ENCODE measurements at places on chromosomes 12 and 14.

GRCh38 chr12:10363658-10363913 is 26.3 kb downstream of the KLRK1 start:
- no peak for DNase-seq

- DNase-seq = no peak
Observed at GRCh38 chr14:51277753-51278415, 37.8 kb downstream of the TMX1 start.

GRCh38 chr12:1605129-1606020 is 11.0 kb upstream of the FBXL14 start:
- DNase-seq = peak; percentile 72

DNA sequence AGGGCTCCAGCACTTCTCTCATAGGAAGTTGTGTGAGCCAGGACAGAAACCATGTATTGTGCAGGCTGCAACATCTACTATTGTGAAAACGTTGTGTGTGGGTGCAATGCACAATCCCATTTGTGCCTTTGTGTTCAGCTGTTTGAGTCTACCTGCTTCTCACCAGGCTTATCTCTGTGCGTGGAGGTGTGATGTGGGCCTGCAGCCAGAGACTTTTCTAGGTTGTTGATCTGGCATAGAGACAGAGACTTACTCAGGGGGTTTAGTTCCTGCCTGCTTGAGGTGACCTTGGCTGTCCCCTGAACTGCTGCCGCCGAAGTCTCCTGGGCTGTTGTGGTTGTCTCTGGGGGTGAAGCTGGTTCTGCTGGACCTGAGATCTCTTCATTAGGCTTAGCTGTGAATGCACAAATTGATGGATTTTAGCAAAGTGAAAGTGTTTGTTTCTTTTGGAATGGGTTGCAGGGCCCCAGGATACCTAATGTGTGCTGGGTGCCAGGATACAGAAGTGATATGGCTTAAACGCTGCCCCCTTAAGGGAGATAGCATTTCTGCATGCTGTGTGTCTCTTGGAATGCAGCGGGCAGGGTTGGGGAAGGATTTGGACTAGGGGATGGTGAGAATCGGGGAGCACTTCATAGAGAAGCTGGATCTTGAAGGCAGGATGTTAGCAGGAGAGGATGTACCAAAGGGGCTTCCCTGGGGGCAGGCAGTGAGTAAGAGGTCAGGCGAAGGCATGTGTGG is 2.5 kb downstream of the LACRT start:
- no peak for DNase-seq

GRCh38 chr14:24353559-24354481 is 14.0 kb upstream of the RIPK3 start:
- DNase-seq = no peak

DNA sequence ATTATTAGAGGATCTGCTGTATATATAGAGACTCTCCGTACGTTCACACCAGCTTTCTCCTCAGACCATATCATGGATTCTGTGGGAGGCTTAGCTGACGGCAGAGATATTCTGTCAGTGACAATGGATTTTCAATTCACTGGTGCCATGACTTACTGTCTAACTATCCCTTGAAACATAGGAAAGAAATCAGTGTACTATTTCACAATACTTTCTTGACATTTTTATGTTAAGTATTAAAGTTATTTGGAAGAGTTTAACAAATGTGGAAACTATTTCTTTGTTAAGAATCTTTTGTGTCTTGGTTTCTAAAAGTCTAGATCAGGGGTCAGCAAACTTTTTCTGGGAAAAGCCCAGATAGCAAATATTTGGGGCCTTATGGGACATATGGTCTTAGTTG is 118.5 kb downstream of the GTF2A1 start:
- DNase-seq = no peak

DNA sequence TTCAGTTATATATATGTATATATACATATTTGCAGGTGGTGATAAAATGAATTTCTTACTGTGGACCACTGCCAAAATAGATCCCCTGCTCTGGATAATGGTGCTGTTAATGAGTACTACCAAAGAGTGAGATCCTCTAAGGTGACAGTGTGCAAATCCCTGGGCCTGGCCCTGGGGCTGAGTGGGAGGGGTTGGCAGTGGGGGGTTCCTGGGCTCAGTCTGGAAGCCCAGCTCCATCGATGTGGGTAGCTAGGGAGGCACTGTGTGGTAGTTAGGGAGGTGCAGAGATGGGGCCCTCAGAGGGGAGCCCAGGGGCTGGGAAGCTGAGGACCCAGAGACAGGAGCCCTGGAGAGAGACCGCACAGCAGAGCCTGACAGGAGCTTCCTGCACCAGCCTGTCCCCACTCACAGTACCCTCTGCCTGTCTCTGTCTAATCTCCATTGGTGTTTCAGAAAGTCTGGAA is 9.1 kb downstream of the KRT8 start:
- DNase-seq = no peak

- DNase-seq = no peak
Observed at GRCh38 chr12:84875241-84875640, 37.4 kb downstream of the SLC6A15 start.

DNA sequence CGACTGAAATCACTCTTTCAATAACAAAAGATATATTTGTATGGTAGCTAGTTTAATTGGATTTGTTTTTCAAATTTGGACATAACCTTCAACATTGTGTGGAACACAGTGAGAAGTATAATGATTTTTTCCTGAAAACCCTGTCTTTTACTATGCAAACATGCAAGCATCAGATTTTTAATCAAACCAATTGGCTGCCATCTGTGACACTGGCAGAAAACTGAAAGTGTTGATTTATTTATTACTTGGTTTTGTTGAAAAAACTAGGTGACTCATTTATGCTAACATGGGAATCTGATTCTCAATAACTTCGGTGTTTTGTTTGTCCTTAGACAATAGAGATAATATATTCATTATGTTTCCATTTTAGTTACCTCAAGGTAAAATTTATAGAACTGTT is 82.0 kb downstream of the NTS start:
- no peak for DNase-seq

- DNase-seq = peak; percentile 67
Observed at GRCh38 chr14:64704743-64705380, 638 bp downstream of the PLEKHG3 start.

DNA sequence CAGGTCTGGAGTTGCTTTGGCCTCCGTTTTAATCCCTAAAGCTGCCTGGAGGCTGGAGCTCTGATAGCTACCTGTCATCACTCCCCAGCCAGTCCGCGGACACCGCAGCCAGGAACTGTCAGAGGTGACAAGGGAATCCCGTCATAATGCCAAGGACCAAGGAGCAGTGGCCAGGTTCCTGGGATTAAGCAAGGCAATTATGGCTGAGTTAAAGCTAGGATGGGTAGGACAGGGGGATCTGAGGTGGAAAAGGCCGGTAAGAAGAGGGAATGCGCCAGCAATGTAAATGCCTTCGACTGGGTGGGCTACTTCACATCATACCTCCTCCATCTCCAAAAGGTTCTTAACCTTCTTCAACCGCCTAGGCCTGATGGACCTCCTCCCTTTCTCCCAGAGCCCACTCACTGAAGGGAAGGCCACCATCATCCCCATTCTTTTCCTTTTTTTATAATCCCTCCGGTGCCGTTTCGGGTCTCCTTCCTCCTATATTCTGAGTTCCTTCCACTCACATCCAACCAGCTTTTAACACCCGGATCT is 1.9 kb downstream of the PPP1R3E start:
- DNase-seq = no peak

DNA sequence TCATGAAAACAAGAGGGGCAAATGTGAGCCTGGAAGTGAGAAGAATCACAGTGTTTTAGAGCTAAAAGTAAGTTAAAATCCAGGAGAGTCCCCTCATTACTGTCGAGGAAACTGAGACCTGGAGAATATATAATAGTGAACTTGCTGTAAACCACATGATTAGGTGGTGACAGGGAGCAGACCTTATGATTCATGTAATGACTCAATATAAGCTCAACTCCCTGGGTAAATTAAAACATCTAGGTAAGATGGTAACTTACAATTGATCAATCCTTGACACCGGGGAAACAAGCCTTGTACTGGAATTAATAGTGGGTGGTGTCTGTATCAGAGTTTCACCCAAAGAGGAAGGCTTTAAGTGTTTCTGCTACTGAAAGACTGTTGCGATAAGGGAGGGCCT is 269.3 kb downstream of the SNAPC1 start:
- no peak for DNase-seq

- no peak for DNase-seq
Observed at GRCh38 chr12:104957719-104958000, 430 bp downstream of the SLC41A2 start.

DNA sequence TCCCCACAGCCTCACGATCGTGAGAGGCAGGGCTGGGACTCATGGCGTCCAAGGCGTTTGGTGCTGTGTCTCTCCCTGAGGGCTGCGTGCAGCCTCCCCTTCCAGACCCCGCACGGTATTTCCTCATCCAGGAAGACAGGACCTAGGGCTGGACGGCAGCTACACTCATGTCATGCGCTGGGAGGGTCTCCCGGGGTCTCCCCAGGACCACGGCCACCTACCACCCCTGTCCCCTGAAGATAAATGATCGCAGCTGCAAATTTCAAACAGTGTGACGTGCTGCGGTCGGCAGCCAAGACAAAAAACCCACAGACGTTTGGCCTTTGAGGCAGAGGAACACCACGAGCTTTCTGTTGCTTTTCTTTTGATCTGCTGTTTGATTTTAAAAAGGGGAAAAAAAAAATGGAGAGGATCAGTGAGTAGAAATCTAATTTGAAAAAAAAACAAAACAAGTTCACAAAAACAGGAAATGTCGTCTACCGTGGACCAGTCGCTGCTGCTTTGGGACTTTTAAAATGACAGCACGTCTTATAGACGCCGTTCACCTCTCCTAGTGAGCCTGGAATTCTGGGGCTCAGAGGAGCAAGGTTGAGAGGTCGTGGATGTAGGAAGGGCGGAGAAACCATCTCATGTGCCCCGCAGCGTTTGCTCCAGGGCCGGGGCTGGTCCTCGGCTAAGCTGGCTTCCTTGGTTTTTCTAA is 237.6 kb downstream of the SLC41A2 start:
- DNase-seq = no peak

DNA sequence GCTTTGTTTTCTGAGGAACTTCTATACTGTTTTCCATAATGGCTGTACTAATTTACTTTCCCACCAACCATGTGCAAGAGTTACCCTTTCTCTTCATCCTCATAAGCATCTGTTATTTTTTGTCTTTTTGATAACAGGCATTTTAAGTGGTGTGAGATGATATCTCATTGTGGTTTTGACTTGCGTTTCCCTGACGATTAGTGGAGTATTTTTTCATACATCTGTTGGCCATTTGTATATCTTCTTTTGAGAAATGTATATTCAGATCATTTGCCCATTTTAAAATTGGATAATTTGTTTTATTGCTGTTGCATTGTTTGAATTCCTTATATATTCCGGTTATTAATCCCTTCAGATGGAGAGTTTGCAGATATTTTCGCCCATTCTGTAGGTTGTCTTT is 10.2 kb upstream of the HMGA2 start:
- no peak for DNase-seq

DNA sequence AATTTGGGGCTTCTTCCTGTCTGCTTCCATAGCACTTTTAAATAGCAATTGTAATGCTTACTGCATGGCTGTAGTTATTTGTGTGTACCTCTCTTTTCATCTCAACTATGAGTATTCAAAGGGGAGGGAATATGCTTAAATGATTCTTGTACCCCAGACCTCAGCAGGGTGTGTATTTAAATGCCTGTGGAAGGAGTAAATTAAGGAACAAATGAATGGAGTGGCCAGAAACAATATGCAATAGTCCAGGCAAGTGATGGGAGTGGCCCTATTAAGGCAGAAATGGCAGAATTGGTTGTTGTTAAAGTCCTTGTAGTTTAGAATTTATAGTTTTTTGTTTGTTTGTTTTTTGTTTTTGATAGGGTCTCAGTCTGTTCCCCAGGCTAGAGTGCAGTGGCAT is 1.5 kb downstream of the RAD51B start:
- DNase-seq = no peak

GRCh38 chr12:105190530-105190929 is 45.4 kb downstream of the APPL2 start:
- no peak for DNase-seq

GRCh38 chr12:107761502-107761904 is 566 bp upstream of the PRDM4 start:
- no peak for DNase-seq

DNA sequence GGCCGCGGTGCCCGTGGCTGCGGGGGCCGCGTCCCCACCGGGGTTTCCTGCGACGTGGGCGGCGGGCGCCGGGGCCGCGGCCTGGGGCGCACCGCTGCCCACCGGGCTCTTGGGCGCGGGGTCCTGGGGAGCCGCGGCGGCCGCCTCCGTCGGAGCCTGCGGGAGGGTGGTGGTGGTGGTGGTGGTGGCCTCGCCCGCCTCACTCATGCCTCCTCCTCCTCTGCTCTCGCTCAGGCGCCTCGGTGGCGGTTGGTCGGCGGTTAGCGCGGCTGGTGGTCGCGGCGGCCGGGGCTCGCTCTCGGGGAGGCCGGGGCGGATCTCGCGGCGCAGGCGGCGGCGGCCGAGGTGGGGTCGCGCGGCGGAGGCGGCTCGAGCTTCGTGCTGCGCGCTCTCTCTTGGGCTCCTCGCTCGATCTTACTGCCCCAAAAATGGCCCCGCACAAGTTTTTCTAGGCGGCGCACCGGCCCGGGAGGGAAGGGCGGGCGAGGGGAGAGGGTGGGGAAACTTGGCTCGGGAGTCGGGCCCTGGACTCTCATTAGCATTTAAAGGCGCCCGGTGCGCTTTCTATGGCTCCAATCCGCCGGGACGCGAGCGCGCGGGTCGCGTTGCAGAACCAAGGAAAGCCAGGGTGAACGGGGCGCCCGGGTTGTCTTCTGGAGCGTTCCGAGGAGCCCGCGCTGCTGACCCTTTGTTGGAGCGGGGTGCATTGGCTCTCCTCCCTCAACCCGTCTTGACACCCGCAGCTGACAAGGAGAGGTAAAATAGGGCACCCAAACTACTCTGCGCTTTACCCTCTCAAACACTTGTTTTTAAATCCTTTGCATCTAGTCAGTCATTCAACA is at the start of gene YBX3:
Gene YBX3 (minus strand): TSS at position 419 of the 842 bp plus-strand sequence. CDS start 212 bp downstream, at position 207.
- peak; percentile 89 for DNase-seq

DNA sequence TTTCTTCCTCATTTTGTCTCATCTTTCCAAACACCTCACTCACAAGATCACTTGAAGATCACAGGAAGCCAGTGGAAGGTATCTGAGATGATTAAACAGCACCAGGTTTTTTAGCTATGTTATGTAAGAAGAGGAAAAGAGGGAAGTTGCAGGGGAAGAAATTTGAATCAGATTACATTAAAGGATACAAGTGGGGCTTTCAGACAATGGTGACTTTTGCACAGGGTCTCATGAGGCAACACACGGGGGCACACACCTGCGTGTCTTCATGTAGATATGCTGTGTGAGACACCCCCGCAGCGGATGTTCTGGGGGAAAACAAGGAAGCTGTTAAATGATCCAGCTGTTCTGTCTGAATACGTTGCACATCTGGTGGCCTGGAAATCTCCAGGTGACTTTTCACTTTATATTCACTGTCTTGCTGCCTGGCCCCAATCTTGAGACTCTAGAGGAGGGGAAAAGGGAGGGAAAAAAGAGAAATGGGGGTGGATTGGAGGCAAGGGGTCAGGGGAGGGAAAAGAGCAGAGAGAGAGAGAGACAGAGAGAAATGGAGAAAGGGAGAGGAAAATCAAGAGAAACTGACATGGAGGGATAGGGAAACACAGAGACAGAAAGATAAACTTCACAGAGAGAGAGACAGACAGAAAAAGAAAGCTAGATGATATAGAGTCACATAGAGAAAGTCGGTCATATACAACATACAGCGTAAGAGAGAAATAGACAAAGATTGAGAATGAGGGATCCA is 36.3 kb upstream of the PPP1CC start:
- DNase-seq = no peak

- DNase-seq = peak; percentile 79
Observed at GRCh38 chr12:106645074-106645421, 62.2 kb downstream of the RFX4 start.

Measured in left hindlimb (tissue), 1 donor.